ENCODE measurements at places on chromosomes 2 and 18.

DNA sequence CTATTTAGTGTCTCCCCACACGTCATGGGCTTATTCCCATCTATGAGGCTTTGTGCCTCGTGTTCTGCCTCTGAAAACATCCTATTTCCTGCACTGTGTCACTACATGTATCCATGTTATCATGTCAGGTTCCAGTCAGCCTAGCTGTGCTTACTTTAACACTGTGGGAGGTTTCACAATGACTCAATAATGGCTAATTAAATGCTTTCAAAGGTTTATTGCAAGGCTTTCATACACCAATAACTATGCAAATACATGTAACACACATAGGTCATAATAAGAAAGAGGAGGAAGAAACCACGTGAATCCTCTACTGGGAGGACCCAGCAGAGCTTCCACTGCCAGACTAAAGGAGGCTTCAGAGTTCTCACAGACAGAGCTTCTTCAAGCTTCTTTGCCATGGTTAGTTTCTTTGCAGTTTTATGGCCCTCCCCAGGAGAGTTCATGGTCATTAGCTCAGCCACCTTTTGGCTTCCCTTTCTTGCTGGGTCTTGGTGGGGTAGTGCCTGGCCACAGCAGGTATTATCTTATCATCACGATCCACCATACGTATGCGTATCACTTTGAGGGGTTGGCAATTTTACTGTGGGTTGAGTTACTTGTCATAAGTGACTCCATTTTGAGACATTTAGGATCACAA lies 5.1 kb upstream of the COLEC12 start:
- DNase-seq, result no peak

GRCh38 chr2:190867212-190867611 lies 13.4 kb upstream of the GLS start:
- DNase-seq, result no peak

- DNase-seq, result peak; percentile 5
Measured at GRCh38 chr18:75211953-75212750, 1.6 kb downstream of the TSHZ1 start.

DNA sequence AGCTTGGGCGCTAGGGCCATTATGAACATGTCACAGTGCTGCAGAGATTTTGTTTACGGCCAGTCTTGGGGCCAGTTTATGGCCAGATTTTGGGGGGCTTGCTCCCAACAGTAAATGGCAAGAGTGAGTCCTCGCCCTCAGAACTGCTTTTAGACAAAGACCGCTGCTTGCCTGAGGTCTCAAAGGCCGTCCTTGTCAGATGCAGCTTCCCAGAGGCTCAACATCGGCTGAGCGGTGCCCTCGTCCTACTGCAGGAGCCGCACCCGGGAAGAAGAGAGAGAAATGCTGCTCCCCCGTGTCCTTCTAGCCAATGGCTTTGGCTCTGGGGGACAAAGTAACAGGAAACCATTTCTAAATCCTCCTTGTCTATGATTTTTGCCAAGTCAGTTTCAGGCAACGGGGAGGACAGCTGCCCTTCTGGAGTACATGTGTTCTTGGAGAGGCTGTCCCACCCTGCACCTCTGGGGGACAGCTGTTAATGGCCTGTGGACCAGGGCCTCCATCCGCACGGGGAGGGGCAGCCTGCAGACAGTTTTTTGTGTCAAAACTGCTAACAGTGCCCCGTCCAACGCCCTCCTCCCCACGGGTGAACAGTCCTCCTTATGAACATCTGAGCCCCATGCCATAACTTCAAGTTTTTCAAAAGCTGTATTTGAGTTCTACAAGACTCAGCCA lies 66.1 kb downstream of the C18orf63 start:
- no peak for DNase-seq

DNA sequence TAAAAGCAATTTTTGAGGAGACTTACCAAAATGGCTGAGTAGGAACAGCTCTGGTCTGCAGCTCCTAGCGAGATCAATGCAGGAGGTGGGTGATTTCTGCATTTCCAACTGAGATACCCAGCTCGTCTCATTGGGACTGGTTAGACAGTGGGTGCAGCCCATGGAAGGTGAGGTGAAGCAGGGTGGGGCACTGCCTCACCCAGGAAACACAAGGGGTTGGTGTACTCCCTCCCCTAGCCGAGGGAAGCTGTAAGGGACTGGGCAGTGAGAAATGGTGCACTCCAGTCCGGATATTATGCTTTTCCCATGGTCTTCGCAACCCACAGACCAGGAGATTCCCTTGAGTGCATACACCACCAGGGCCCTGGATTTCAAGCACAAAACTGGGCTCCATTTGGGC lies 419.0 kb downstream of the NUP35 start:
- no peak for DNase-seq

DNA sequence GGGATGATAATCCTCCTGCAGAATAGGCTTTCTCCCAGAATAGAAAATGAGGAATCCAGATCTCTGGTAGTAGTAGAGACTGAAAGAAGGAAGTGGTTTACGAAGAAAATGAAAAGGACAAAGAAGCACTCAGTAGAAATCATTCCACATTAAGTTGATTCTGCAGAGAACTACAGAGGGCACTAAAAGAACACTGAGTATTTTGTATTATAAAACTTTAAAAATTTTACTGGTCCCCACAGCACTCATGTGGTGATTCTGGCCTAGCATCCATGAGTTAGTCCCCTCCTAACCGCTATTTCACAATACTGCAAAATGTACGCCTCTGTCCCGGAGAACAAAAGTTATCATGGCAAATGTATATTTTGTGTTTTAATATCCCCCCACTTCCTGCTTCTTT lies 42.9 kb upstream of the SLC35F5 start:
- DNase-seq, result no peak

- peak; percentile 9 for DNase-seq
Measured at GRCh38 chr2:189287982-189288521, 108.5 kb upstream of the COL5A2 start.

DNA sequence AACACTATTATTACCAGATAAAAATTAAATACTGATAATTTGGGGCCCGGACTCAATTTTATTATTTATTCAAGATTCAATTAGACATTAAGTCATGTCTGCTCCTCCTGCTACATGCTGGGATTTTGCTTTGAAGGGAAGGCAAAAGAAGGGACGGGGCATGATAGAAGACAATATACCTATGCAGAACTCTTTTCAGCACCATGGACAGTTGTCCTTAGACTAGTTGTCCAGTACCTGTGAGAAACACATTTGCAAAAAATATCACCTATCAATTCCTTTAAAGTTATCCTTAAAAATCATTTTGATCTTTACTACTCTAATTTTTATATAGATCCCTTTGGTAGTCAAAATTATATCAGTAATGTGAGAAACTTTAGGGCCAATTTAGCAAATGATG lies 100.2 kb upstream of the SULT1C3 start:
- no peak for DNase-seq

- DNase-seq, result no peak
Measured at GRCh38 chr18:46013484-46014189, 46.5 kb upstream of the EPG5 start.

DNA sequence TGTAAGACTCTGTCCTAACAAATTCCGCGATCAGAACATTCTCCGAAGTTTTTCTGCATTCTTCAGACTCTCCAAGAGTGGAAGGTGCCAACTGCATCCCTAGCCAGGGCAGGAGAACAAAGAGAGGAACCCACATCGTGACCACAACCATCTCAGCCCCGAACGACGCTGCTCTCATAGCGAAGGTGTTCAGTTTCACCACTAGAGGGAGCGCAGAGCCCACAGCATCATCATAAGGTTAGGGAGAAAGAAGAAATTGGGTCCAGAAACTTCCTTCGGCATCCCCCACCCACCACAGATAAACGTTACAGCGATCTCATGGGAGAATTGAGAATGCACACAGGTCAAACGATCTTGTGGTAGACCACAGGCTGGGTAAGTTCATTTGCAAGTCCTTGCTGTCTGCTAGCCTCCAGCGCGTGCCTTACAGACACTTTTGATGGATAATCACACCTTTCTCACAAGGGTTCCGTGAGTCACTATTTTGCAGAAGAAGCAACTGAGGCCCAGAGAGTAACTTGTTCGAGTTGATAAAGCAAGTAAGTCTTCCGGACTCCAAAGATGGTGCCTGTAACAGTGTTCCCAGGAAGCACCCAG lies 53.7 kb upstream of the ARL4C start:
- DNase-seq, result peak; percentile 52

- no peak for DNase-seq
Measured at GRCh38 chr18:13441736-13442135, 223.2 kb downstream of the LDLRAD4 start.

DNA sequence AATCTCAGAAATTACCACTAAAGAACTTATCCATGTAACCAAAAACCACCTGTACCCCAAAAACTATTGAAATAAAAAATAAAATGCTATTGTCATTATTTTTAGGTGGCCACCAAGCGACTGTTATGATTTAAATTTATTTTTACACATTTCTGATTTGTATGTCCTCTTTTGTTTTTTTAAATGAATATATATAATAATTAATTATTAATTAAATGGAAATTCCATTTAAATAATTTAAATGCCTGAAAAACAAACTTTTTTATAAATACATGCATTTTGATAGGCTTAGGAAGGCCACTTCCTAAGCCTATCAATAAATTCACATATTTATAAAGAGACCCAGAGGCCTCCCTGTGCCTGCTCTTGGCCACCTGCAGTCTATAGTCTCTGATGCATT lies 52.2 kb downstream of the CYB5A start:
- DNase-seq, result no peak

GRCh38 chr2:224904381-224904780 lies 137.9 kb downstream of the DOCK10 start:
- DNase-seq, result no peak

- no peak for DNase-seq
Measured at GRCh38 chr2:130391872-130392670, 36.2 kb downstream of the PTPN18 start.

DNA sequence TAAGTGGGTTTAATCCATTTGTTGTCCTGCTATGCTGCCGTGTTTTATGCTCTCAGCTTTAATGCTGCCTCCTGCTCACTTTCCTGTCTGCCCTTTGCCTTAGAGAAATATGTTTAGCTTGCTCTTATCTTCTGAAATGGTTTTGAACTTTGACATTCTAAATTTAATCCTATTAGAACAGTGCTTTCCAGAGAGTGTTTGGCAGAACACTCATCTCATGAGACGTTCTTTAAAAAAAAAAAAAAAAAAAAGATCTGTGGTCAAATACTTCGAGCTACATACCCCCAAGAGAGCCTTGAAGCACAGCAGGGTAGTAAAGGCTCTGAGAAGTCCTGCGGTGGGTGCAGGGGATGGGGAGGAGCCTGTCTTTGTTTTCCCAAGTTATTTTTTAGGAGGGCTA lies 161.3 kb downstream of the SPP2 start:
- DNase-seq, result no peak

DNA sequence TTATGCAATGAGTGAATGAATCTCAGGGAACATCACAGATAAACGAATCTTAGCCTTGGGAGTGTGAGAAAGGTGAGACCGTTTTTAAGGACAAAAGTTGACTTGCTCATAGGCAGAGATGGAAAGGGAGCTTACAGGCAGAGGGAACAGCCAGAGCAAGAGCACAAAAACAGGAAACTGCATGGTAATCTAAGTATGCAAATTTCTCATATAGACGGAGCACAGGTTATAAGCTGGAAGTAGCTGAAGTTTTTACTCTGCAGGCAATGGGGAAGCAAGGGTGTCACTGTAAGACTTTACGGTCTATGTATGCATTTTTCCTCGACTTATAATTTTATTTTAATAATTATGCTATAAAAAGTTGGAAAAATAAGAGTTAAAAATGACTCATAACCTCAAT lies 44.8 kb upstream of the STRN start:
- DNase-seq, result no peak

DNA sequence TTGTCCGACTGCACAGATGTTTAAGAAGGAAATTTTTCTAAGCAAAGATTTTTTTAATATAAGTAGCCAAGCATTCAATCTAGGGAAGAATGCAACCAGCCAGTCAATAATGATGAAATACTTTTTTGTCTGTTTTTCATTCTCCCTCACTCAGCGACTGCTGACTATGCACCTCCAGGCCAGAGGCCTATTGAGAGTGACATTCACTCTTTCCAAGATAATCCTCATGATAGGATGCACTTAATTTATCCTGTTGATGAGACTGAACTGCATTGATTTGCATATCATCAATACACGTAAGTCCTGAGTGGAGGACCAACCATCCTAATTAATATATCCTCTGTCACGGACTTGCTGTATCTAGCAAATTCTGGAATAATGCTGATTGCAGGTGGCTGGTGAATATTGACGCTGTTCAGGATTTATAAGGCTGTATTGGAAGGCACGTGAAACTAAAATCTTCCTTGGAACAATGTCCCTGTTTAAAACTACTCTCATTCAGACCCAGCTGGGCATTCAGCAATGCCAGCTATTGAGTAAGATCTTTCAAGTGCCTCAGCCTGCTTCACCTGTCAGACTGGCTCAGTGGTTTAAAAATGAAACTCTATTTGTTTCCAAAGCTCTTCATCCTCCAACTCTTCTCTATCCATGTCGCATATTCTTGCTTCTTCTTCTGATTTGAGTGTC lies 142.2 kb downstream of the MAP2 start:
- no peak for DNase-seq

- no peak for DNase-seq
Measured at GRCh38 chr2:128371648-128372345, 53.1 kb upstream of the HS6ST1 start.

GRCh38 chr18:79570266-79571201 lies 109.1 kb upstream of the CTDP1 start:
- DNase-seq, result no peak

DNA sequence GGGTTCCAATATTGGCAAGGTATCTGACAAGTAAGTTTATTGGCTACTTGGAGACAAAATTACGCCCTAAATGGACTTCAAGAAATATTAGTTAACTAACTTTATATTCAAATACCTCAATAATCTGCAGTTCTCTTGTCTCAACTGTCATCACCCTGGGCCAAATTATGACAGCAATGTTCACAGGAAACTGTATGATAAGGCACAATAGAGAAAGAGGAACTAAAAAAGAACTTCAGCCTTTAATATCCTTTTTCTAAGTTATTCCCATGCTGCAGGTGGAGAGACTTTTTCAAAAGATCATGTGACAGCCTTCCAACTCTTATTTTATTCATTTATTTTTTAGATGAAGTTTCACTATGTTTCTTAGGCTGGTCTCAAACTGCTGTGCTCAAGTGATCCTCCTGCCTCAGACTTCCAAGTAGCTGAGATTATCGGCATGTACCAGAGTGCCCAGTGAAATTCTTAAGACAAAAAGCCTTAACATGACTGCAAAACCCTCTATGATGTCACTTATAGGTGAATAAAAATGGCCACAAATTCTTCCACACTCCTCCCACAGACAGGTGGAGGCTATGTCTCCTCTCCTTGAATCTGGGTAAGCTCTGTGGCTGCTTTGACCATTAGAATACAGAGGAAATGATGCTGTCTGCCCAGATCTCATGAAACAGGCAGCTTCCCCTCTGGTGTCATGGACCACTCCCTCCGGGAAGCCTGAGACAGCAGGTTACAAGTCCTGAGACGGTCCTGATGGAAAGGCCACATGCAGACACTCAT lies 211.0 kb downstream of the TGIF1 start:
- DNase-seq, result no peak

GRCh38 chr2:190255676-190256075 lies 64.0 kb downstream of the HIBCH start:
- DNase-seq, result no peak

DNA sequence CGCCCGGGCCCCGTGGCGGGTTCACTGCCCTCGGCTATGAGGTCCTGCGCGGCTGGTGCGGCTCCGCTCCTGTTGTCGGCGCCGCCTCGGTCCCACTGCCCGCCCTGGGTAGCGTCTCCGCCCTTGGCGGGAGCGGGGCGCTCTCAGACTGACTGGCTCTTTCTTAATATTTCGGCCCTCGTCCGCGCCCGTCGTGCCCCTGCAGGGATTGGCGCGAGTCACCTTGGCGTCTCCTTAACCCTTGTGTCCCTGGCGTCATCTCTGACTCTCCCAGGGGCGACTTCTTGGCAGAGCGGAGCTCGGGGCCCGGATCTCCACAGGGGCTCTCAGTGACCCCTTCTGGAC lies 1.3 kb downstream of the PTMA start:
- DNase-seq, result no peak

All from CD4-positive, alpha-beta T cell treated with Interleukin-6 at 100 ng/mL for 8 hours (primary cell).